ENCODE measurements at places on chromosomes 6 and 20. TPM values are rescaled to one million over a fixed set of nuclear protein-coding genes. Genes with fewer than 3 reads are reported as not detected.

GRCh38 chr20:45833883-45834796, 541 bp downstream of the SNX21 start:
- peaks cover 27% of the 10 kb centered on the region for H3K4me1 ChIP-seq
- H3K27ac ChIP-seq, result peak overlapping the region; percentile 95
- DNase-seq, result peak; percentile 84
- H3K27me3 ChIP-seq, result no peaks in the 10 kb centered on the region
- H3K4me3 ChIP-seq, result peak overlapping the region; percentile 83

The COL12A1 gene
- 27.3 TPM for polyA plus RNA-seq

GRCh38 chr6:12068899-12069557, 56.9 kb downstream of the HIVEP1 start:
- H3K36me3 ChIP-seq, result no peaks in the 10 kb centered on the region
- no peaks in the 10 kb centered on the region for H3K27me3 ChIP-seq
- no peak overlapping the region for H3K27ac ChIP-seq

DNA sequence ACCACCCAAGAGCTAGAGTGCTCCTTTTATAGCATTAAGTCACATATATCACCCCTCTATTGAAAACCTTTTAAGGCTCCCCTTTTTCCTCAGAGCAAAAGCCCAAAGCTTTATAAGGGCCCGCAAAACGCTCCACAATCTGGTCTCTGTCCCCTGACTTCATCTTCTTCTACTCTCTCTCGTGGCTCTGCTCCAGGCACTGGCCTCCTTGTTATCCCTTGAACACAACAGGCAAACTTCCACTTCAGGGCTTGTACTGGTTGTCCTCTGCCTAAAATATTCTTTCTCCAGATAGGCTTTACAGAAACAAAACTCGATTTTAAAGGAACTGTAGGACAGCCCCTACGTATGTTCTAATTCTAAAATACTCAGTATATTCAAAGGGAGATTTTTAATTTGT, 44.0 kb upstream of the SPDEF start:
- DNase-seq, result peak; percentile 82
- H3K4me1 ChIP-seq, result peaks cover 54% of the 10 kb centered on the region
- H3K27me3 ChIP-seq, result no peaks in the 10 kb centered on the region
- peak overlapping the region; percentile 79 for H3K27ac ChIP-seq
- no peak overlapping the region for H3K4me3 ChIP-seq

The PRR18 gene
- 0.16 TPM for polyA plus RNA-seq

DNA sequence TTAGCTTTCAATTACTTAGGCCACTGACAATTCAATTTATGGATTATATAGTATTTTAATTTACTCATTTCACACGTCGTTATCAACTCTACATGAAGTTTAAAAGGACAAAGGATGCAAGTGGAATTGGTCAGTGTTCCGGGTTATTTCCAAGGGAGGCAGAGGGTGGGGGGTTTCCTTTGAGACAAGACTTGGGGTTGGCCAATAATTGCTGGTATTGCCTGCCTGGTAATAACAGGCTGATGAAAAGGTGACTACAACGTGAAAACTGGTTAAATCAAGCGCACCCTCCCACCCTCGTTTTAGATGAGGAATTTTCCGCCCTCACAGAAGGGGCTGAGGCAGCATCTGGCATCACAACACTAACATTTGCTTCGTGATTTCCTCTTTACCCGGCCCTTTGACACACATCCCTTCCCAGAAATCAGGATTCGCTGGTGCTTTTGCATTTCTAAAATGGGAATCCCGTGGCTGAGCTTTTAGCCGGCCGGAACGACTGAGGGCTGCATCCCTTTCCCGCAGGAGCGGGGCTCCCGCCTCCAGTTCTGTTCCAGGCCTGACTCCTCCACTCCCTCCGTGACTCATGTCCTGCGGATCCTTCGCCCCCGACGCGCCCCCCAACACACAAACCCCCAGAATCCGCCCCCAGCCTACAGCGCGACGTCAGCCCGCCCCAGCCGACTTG, 999 bp upstream of the PIM1 start:
- H3K27me3 ChIP-seq, result no peaks in the 10 kb centered on the region
- H3K36me3 ChIP-seq, result no peaks in the 10 kb centered on the region
- peaks cover 17% of the 10 kb centered on the region for H3K4me1 ChIP-seq

GRCh38 chr20:23187751-23188150, 101.6 kb upstream of the CD93 start:
- H3K27me3 ChIP-seq, result no peaks in the 10 kb centered on the region
- peak; percentile 54 for DNase-seq
- H3K36me3 ChIP-seq, result no peaks in the 10 kb centered on the region
- no peak overlapping the region for H3K27ac ChIP-seq
- no peaks in the 10 kb centered on the region for H3K4me1 ChIP-seq
- no peak overlapping the region for H3K4me3 ChIP-seq

The CPNE5 gene
- 44.2 TPM for polyA plus RNA-seq

DNA sequence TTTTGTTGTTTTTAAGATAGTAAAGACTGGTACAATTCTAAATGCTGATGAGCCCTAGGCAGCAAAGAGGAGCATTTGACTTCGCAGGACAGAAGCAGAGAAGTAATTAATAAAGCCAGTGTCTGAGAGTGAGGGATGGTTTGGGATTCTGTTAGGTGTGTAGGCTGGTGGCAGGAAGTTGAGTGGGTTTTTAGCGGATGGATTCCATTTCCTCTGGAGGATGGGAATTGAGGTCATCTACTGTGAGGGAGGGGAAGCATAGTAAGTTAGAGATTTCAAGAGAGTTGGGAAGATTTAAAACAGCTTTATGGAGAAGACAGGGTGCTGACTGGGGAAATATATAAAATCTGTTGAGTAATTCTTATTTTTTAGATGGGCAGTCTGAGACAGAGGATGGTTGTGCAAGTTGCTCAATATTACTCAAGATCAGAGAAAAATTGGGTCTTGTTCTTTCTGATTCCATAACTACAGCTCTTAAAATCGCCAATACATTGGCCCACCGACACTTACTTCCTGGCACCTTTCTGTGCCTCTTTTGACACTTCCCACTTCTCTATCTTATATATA, 48.8 kb downstream of the PRL start:
- no peak overlapping the region for H3K27ac ChIP-seq
- H3K4me3 ChIP-seq, result no peak overlapping the region
- no peaks in the 10 kb centered on the region for H3K36me3 ChIP-seq
- no peak for DNase-seq
- H3K27me3 ChIP-seq, result no peaks in the 10 kb centered on the region

GRCh38 chr6:19719691-19720128, 117.5 kb upstream of the ID4 start:
- no peaks in the 10 kb centered on the region for H3K4me1 ChIP-seq
- no peak overlapping the region for H3K27ac ChIP-seq
- no peaks in the 10 kb centered on the region for H3K36me3 ChIP-seq
- peak; percentile 16 for DNase-seq
- no peaks in the 10 kb centered on the region for H3K27me3 ChIP-seq
- H3K4me3 ChIP-seq, result no peak overlapping the region

DNA sequence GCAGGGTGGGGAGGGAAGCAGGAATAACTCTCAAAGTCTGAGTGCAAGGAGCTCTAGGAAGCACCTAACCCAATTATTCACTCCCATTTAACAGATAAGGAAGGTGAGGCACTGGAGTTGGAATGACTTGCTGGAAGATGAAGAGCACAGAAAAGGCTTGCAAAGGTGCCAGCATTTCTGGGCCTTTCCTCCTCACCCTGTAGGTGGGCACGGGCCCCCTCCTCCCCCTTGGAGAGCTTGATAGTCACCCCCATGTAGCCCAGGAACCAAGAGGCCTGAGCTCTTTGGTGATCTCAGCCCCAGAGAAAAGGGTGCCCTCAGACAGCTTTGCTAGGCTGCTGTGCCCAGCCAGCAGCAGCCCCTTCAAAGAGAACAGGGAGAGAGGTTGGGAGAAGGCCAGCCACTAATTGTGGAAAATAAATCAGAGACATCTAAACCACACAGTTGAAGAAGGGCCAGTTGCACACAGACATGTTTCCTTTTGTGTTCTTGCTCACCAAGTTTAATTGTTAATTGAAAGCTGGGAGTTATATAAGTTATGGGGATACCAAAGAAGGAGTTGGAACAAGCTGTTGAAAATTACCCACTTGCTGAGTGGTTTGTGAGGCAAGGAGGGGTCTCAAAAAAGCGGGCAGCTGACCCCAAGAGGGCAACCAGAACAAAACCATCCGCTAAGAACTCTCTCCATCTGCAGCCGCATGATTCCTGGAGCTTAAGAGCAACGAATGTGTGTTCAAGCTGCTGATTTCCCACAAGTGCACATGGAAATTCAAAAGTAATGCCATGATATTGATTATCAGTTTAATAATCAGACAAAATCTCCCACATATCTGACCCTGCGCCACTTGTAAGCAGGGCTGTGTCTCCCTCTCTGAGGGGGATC, 77.0 kb downstream of the MRPL14 start:
- no peak for DNase-seq
- H3K4me1 ChIP-seq, result peaks cover 6% of the 10 kb centered on the region

DNA sequence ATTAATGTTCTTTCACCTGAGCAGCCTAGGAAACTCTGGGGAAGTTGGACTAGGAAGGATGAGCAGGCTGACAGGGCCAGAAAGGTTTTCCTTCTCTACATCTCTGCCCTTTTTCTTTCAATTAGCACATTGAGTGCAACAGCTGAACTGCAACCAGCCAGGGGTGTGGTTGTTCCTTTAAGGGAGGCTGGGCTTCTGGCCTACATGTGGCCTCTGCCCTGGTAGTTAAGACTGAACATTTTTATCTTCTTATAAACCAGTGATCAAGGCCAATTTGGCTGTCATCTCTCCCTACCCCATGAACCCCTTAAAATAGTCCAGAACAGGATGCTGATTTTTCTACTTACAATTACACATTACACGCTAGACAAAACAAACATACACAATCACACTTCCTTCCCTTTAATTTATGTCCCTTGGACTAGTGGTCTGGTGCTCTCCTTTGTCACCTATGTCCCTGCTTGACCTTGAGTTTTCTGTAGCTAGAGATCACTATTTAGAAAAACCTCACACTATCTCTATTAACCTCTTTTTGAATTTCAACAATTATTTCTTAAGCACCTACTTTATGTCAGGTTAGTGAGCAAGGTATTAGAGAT, 60.3 kb downstream of the RNF217 start:
- no peaks in the 10 kb centered on the region for H3K36me3 ChIP-seq
- peak; percentile 60 for DNase-seq
- H3K4me1 ChIP-seq, result peaks cover 17% of the 10 kb centered on the region
- H3K27me3 ChIP-seq, result no peaks in the 10 kb centered on the region

DNA sequence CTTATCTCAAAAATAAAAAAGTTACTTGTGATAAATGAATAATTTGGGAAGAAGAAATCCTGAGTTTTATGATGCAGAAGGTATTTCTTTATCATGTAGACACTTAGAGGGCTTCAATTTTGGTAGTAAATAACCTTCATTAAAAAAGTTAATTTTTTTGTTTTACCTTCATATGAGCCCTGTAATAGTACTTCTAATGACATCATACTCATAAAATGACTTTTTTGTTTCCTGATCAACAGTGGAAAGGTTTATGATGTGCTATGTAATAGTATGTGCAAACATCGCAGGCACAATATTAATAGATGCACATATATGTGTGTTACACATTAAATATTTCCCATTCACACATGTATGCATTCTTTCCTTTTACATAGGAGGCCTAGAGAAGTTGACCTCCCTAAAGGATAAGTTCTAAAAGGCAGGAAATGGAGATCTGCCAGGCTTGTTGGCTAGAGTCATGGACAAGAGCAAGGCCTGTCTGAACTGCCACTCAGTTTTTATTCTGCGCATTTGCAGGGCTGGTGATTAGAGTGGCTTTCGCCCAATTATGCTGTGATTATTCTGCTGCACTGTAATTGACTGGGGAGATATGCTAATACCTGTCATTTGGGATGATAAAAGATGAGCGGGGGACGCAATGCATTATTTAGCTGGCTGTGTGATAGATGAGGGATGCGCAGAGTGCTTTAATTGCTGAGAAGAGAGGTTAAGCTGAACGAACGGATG, 272.6 kb downstream of the TMEM242 start:
- no peaks in the 10 kb centered on the region for H3K4me1 ChIP-seq
- no peak overlapping the region for H3K4me3 ChIP-seq
- no peak overlapping the region for H3K27ac ChIP-seq
- no peak for DNase-seq
- H3K36me3 ChIP-seq, result no peaks in the 10 kb centered on the region

- no peaks in the 10 kb centered on the region for H3K36me3 ChIP-seq
- no peak for DNase-seq
Measured at GRCh38 chr6:29909985-29910384, 32.3 kb upstream of the HLA-A start.

DNA sequence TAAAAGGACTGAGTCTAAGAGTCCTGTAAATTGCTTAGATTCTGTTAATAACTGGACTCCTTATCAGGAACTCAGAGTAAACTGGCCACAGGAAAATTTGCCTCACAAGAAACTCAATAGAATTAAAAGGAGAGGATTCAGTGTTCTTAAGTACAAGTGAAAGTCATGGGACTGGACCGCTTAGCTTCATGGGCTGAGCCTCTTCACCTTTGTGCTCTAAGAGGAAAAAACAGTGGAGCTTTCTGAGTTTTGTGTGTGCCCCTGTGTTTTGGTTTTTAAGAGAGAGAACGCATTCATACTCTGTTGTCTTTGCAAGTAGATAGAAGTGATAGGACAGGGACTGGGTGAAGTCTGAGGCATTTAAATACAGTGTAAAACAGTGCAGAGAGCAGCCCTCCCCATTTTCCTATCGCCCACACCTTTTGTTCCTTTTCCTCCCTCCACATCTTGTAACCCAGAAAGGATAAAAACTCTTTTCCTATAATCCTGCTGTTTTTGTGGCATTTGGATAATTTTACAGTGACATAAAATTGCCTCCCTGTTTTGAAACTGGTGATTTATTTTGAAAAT, 49.6 kb downstream of the FOXO3 start:
- no peaks in the 10 kb centered on the region for H3K27me3 ChIP-seq
- peaks cover 76% of the 10 kb centered on the region for H3K4me1 ChIP-seq
- peak; percentile 60 for DNase-seq
- no peaks in the 10 kb centered on the region for H3K36me3 ChIP-seq
- H3K4me3 ChIP-seq, result no peak overlapping the region

GRCh38 chr6:158622545-158623190, 21.9 kb downstream of the DYNLT1 start:
- no peak for DNase-seq
- no peaks in the 10 kb centered on the region for H3K36me3 ChIP-seq
- H3K27ac ChIP-seq, result no peak overlapping the region
- no peak overlapping the region for H3K4me3 ChIP-seq
- no peaks in the 10 kb centered on the region for H3K27me3 ChIP-seq

All from testis (tissue), 5 donors.